G401 (cell line): ENCODE measurements at places on chromosomes 13 and 19.

DNA sequence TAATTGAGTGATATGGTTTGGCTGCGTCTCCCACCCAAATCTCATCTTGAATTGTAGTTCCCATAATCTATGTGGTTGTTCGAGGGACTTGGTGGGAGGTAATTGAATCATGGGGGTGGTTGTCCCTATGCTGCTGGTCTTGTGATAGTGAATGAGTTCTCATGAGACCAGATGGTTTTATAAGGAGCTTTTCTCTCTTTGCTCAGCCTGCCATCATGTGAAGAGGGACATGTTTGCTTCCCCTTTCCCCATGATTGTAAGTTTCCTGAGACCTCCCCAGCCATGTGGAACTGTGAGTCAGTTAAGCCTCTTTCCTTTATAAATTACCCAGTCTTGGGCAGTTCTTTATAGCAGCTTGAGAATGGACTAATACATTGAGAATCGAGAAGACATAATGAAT lies 480.1 kb downstream of the GPC5 start:
- no peak for DNase-seq

- DNase-seq = no peak
Observed at GRCh38 chr19:34575206-34575605, 93.6 kb downstream of the WTIP start.

GRCh38 chr13:99033814-99034213 lies 56.0 kb upstream of the DOCK9 start:
- DNase-seq = peak; percentile 83

GRCh38 chr13:24167666-24168391 lies 7.3 kb downstream of the SPATA13 start:
- no peak for DNase-seq

GRCh38 chr19:37790244-37790925 lies 11.0 kb upstream of the ZNF573 start:
- DNase-seq = no peak

DNA sequence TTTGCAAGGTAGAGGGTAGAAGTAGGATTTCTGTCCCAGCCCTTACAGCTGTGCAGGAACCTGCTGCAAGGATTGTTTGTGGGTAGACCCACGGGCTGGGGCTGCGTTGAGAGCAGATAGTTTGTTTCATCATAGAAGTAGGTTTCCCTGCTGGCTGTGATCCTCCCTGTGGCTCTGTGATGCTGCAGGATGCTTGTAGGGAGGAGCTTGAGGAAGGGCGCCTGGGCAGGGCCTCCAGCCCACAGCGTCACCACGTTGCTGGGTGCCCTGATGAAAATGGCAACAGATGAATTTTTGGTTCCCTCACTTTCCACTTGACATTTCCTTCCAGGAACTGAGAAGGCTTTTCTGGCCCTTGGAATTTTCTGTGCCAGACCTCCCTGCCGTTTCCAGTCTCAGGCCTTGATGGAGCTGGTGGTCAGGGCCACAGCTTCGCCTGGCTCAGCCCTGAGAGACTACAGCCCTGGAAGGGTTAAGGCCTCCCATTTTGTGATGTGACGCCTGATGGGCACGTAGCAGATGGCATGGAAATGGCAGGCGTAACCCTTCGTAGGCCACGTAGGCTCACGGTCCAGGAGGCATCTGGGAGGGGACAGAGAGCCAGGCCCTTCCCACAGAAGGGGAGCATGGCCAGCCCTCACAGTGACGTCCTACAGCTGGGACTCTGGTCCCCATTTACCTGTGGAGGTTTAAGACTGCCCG lies 42.2 kb downstream of the GATAD2A start:
- DNase-seq = peak; percentile 86

DNA sequence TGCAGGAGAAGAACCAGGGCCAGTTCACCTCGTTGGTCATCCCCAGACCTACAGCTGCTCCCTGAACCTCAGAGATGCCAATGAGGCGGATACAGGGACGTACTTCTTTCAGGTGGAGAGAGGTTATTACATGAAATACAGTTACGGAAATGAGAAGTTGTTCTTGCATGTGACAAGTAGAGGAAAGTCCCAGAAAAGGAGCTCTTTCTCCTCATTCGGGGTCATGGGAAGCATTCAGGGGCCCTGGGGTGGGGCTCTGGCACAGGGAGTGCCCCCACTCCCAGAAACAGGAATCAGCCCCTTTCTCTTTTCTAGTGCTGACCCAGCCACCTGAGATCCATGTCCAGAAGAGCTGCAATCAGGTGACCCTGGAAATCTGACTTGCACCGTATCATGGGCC lies 4.5 kb upstream of the SIGLEC9 start:
- DNase-seq = no peak

- DNase-seq = no peak
Observed at GRCh38 chr19:29320086-29320485, 107.1 kb upstream of the UQCRFS1 start.

GRCh38 chr19:17620696-17621095 lies 65.2 kb downstream of the COLGALT1 start:
- no peak for DNase-seq
